ENCODE measurements at places on chromosomes 1 and 21.

DNA sequence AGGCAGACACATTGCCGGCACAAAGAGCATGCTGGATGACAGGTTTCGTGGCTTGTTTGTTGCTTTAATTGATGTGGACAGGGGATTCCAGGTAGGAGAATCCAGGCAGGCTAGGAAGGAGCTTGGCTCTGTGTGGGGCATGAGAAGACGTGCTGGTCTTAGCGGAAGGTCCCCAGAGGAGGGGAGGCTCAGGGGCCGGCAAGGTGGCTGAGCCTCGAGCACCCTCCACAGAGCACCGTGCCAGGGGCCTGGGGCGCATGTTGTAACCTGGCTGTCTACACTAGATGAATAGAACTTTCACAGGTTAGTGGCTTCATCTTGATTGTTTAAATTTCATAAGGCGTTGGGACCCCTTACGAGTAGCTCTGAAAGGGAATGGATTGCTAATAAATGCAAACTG, 223.1 kb downstream of the CAMTA1 start:
- DNase-seq: no peak

DNA sequence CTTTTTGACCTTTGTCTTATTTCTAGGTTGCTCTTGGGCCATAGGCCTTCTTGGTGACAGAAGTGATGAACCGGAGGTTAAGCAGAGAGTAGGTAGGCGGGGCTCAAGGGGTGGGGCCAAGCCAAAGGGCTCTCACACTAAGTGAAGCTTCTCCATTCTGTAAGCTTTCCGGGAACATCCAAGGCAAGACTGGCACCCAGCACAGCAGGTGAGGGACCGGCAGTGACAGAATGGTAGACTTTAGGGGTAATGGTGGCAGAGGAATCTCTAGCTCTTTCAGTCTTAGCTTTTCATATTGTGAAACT, at the start of gene TNFAIP8L2:
TNFAIP8L2 (plus strand) TSS at position 135 of the 305 bp plus-strand sequence. CDS start 2,049 bp downstream, outside the sequence.
- peak; percentile 78 for DNase-seq

DNA sequence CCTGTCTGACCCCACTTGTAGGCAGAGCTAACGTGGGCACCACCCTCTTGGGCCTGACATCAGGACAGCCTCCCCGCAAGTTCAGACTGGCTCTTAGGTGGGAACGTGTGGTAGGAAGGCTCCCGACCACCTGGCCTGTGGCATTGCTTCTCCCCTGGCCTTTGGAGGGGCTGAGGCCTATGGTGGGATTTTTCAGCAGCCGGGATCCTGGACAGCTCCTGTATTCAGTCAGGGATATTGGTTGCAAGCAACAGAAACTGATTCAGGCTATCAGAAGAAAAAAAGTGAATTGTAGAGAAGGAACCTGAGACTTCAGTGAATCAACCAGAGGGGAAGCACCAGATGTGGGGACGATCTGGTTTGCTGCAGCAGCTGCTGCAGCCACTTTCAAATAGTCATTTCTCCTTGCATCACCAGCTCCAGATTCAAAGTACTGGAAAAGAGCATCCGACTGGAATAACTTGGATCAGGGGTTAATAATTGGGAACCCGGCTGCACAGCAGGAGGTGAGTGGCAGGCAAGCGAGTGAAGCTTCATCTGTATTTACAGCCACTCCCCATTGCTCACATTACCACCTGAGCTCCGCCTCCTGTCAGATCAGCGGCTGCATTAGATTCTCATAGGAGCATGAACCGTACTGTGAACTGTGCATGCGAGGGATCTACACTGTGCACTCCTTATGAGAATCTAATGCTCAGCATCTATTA, 5.9 kb downstream of the RNF186 start:
- DNase-seq: no peak

DNA sequence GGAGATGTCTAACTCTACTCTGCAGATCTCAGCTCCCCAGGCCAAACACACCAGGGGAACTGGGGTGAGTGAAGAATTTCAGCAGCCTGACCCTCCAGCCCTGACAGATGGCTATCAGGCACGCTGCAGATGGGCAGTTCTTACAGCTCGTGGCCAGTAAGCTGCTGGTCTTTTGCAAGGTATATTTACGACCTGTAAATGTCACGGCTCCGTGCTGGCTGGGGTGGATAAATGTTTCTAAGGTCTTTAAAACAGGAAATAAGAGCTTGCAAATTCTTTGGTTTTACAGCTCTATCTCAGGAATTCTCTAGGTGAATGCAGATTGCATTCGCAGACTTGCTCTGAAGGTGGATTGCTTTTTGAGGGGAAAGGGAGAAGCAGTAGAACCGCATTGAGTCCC, 10.1 kb downstream of the DOP1B start:
- DNase-seq: peak; percentile 93

DNA sequence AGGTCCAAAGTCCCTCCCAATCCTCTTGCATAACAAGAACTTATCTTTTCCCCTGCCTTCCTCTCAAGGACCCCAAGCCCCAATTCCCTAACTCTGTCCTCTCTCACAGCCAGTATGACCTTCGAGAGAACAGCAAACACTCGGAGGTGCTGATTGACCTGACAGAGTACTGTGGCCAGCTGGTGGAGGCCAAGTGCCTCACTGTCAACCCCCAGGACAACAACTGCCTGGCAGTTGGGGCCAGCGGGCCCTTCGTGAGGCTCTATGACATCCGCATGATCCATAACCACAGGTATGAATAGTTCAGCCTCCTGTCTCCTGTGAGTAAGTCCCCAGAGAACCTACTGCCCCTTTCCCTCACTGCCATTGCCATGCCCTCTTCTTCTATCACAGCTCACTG, 29.9 kb upstream of the TMEM222 start:
- DNase-seq: no peak

DNA sequence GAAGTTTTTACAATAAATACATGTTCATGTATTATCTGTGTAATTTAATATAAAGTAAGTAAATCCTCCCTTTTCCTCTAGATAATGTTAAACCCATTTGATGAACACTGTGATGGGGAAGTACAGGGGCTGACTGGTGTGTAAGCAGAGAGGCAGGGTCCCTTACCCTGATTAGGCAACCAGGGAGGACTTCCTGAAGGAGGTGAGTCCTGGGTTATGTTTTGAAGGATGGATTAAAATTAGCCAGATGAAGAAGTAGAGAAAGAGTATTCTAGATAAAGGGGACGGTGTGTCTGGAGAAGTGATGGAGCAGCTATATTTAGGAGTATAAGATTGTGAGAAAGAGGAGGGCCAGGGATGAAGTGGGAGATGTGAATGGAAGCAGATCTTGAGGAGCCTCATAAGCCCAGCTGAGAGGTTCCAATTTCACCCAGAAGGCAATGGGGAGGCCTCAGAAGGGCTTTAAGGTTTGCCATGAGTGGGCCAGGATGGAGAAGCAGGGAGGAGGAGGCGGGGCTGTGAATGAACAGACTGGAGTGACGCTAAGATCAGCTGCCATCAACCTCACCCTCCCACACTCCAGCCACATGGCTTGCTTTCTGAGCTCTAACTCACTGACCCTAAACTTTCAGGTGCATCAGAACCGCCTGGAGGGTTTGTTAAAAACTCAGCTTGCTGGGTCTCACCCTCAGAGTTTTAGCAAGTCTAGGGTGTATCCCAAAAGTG, 30.9 kb upstream of the ID3 start:
- DNase-seq: no peak

GRCh38 chr1:236545621-236546169, 21.9 kb downstream of the LGALS8 start:
- DNase-seq: no peak

GRCh38 chr1:46517932-46518498, 28.4 kb downstream of the DMBX1 start:
- no peak for DNase-seq

- DNase-seq: peak; percentile 64
These were observed 167.2 kb upstream of the HMCN1 start for GRCh38 chr1:185566995-185567394.

- no peak for DNase-seq
These were observed 181.0 kb downstream of the DHRS3 start for GRCh38 chr1:12436817-12437599.

DNA sequence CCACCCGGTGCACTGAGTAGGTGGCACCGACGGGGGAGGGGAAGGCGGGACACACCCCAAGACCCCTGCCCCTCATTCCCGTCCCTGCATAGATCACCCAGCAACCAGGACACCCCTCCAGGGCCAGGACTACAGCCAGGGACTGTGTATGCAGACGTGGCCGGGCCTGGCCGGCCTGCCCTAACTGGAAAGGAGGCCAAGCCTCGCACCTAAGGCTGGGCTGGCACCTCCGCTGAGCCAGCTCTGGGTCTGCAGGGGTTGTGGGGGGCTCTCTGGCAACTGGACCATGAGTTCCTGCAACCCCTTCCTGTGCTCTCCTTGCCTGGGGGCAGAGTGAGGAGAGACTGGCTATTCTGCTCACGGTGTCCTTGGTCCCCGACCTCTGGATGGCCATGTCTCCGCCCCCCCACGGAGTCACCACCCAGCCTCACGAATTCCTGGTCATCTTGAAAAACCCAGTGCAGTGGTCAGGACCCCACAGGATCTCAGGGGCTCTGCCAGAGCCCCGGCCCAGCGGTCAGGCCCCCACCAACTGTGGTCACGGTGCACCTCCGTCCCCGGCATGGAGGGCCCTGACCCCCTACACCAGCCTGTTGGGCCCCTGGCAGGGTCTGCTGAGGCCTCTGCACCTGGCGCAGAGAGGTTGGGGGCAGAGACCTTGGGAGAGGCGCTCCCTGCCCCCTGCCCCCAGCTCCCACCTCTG, 1.1 kb upstream of the FNDC10 start:
- DNase-seq: no peak

GRCh38 chr21:31397939-31398338, 53.9 kb upstream of the TIAM1 start:
- DNase-seq: no peak

DNA sequence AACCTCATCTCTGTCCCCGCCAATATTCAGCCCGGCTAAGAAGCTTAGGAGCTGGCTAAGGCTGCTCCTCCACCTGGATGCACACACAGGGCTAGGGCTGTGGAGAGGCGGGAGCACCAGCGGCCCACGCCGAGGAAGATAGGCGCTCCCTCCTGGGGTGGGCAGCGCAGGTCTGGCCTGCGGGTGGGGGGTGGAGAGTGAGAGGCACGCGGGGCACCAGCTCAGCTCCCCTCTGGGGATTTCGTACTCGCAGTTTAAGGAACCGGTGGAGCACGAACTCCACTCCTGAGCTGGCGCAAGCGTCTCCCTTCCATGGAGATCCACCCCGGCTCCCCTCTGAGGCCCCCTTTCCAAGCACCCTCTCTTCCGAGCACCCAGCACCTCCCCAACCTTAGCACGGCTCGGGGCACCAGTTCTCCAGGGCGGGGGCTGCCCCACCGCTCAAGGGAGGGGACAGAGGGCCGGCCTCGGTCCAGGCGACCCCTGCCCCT, 433 bp upstream of the KAZN start:
- no peak for DNase-seq

DNA sequence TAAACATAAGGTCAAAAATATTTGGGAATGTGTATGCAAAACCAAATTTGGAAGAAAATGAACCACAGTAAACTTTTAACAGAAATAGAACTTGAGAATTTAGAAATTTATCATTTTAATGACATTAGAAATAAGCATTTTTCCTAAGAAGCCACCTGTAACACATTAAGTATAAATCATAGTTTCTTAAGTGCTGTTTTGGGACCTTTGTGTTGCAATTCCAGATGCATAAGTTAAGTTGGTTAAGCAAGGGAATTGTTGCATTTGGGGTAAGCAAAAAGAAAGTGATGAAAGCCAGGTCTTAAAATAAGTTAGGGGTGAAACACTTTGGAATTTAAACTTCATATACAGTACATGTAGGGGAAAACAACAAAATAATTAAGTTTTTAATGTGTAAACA, 49.8 kb downstream of the CDKN2C start:
- DNase-seq: no peak

GRCh38 chr1:60620087-60620486, 462.3 kb upstream of the NFIA start:
- no peak for DNase-seq

GRCh38 chr1:62090016-62090415, 104.6 kb upstream of the L1TD1 start:
- no peak for DNase-seq

- DNase-seq: no peak
These were observed 69.7 kb downstream of the CCDC185 start for GRCh38 chr1:223462866-223463404.

- DNase-seq: no peak
These were observed 624 bp downstream of the RIPK4 start for GRCh38 chr21:41765973-41766882.

- DNase-seq: peak; percentile 92
These were observed 35.0 kb downstream of the C21orf91 start for GRCh38 chr21:17784180-17784598.

DNA sequence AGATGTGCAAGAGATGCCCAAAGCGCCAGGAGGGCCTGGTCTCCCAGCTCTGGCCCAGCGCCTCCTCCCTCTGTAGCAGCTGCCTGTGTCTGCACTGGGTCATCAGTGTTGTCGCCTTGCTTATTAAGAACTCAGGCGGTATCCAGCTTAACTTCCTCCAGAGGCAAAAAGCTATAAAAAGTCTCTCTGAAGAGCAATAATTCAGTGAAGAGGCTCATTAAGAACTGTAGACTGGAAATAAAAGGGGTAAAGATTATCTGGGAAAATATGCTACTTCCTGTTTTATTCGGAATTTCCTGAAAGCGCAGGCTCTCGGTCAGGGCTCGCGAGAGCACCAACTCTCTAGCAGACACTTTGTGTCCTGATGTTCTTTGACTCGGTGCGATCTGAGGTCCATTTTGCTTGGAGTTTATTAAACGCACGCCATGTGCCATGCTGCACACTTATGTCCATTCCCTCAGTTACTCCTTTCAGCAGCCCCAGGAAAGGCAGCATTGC, 70.4 kb downstream of the MRPS6 start:
- DNase-seq: no peak

DNA sequence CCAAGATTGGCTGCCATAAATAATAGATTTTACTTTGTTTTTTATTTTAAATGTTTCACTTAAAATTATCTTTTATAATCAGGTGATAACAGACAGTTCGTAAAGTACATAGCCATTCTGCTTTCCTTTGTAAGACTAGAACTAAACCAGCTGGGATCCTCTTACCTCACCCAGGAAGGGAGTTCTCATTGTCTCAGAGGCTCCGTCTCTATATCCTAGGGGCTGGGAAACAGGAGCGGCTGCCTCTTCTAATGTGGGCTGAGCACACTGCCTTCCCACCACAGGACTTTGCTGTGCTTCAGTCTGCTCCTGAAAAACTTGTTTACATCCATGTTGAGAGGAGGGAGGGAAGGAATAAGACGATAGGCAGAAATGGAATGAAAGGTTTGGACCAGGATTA, 45.6 kb upstream of the PGD start:
- DNase-seq: no peak

DNA sequence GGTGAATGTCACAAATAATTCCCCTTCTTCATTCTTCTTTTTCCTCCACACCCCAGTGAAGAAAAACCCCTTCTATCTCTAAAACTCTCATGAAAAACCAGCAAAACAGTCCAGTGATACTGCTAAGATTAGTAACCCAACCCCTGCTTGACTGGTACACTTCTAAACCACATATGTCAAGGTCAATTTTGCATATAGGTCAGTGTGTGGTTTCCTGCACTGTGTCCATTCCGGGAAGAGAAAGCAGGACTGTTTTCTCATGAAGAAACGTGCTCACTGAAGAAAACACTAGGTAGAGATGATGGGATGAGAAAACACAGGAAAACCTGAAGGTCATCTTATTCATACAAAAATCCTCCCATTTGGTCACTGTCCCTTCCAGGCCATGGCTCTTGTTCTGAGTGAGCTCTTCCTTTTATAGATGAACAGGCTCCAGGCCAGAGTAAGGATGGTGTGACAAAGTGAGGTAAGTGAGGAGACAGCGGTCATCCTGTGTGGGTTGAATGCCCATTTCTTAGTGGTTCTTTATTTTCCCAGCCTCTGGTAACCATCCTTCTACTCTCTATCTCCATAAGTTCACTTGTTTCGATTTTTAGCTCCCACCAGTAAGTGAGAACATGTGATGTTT, 122.7 kb downstream of the FASLG start:
- DNase-seq: no peak
